Pulmonary artery endothelial cell (primary cell): ENCODE measurements at places on chromosomes 11 and 22.

DNA sequence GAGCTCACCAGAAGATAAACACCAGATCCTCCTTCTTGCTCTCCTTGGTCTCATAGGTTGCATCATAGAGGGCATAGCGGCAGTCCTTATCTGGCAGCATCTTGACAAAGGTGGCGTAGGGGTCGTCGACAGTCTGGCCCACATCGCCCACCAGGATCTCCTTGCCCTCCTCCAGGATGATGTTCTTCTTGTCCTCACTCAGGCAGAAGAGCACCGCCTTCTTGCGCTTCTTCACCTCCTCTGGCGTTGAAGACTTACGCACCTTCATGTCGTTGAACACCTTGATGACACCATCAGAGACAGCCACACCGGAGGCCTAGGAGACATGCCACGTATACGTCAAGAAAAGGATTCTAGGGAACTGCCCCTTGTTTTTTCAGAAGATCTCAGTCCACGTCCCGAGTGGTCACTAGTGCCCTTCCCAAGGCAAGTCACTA lies 2.0 kb downstream of the CFL1 start:
- no peak for DNase-seq

- DNase-seq: no peak
These were observed 197.5 kb downstream of the MSANTD4 start for GRCh38 chr11:105824457-105825013.

GRCh38 chr11:6268820-6269219 lies 9.2 kb downstream of the CCKBR start:
- DNase-seq: no peak

GRCh38 chr11:132670921-132671675 lies 861.2 kb downstream of the OPCML start:
- DNase-seq: no peak

DNA sequence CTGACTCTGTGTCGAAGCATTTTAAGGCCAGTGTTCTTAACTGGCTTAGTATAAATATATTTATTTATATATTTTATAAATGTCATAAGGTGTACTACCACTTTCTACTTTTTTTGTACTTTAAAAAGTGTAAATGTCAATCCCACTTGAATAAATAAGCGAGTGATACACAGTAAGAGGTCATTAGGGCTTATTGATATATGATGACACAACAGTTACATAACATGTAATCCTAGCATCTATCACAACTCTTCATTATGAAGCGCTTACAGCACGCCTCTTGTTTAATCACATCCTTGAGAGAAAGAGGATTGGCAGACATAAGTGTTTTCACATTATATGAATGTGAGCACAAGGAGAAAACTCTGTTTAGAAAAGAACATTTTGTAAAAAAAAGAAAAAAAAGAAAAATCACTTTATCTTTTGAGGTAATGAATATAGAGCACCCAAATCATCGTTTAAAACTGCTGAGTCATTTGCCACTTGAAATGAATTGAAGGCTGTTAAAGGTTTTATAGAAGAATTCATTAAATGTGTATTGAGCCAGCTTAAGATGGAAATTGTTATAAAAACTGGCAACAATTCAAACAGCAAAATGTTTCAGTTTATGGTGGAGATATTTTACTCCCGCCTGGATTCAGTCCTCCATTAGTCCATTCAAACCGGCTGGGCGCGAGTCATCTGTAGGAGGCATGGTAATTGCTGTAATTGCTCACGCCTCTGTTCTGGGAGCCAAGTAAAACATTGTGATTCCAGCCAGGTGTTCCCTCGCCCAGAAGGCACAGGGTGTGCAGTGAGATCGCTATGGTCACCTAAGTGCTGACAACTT lies 627.3 kb upstream of the KIRREL3 start:
- DNase-seq: no peak

GRCh38 chr11:121763526-121763925 lies 310.8 kb upstream of the SORL1-AS1 start:
- DNase-seq: no peak

GRCh38 chr11:61691380-61692156 lies 11.4 kb downstream of the DAGLA start:
- no peak for DNase-seq

- no peak for DNase-seq
These were observed 595 bp downstream of the SYVN1 start for GRCh38 chr11:65133724-65134123.

DNA sequence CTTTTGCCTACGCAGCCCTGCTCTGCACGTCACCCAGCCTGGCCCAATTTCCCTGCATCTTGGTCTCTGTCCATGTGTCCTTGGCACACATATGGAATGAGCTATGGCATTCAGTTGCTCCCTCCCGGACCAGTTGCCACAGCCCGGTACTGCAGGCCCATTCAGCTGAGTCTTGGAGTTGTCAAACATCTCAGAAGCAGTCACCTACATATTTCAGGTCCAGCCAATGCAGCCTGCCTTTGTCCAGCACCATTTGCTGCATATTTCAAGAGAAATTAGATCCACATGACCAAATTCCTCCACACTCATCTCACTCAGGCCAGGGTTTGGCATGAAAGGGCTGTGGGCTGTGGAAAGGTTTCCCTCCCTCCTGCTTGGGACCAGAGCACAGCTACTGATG lies 76.8 kb downstream of the MN1 start:
- no peak for DNase-seq
